Retina (tissue), 1 donor: ENCODE measurements at places on chromosomes 1 and 21.
A peak's percentile ranks its signal among the peaks of the same experiment; 100 is the strongest.

- DNase-seq, result peak; percentile 32
Observed at GRCh38 chr1:117093091-117093534, 28.4 kb downstream of the TRIM45 start.

- DNase-seq, result no peak
Observed at GRCh38 chr1:43152866-43153265, 19.2 kb downstream of the EBNA1BP2 start.

DNA sequence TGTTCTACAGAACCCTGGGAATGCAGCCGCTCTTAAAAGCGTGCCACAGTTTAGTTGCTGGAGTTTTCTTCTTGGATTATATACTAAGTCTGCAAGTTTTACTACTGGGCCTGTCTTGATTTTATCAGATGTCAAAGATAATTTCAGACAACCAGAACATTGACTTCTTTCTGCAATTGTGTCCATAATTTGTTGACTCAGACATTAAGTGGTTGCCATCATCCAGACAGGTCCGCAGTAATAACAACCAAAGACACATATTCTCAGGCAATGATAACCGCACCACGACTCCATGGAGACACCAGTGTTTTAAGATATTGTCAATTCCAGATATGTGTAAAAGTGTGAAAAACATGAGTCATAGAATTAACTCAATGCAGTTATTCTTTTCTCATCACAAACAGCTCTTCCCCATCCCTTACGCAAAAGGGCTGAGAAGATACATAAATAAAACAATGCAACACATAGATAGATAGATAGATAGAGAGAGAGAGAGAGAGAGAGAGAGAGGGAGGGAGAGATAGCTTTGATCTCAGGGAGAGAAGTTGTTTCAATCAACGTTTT lies 90.4 kb upstream of the FMN2 start:
- no peak for DNase-seq

DNA sequence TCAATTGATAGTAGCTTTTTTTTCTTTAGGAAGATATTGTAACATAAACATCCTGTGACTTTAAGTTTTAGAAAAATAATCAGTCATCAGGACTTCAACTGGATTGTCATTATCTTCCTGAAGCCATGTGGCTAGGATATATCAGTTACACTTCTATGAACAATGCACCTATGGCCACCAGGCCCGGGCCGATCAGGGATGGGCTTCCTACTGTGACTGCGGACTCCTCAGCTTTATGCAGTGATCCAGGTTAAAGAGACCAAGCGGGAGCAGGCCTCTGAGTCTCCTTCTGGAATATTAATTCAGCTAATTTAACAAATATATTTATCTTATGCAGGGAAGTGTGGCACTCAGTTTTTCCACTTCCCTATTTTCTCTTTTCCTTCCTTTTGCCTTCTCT lies 200.6 kb downstream of the ADGRL2 start:
- no peak for DNase-seq

GRCh38 chr1:96962216-96962615 lies 240.6 kb downstream of the PTBP2 start:
- DNase-seq, result no peak

DNA sequence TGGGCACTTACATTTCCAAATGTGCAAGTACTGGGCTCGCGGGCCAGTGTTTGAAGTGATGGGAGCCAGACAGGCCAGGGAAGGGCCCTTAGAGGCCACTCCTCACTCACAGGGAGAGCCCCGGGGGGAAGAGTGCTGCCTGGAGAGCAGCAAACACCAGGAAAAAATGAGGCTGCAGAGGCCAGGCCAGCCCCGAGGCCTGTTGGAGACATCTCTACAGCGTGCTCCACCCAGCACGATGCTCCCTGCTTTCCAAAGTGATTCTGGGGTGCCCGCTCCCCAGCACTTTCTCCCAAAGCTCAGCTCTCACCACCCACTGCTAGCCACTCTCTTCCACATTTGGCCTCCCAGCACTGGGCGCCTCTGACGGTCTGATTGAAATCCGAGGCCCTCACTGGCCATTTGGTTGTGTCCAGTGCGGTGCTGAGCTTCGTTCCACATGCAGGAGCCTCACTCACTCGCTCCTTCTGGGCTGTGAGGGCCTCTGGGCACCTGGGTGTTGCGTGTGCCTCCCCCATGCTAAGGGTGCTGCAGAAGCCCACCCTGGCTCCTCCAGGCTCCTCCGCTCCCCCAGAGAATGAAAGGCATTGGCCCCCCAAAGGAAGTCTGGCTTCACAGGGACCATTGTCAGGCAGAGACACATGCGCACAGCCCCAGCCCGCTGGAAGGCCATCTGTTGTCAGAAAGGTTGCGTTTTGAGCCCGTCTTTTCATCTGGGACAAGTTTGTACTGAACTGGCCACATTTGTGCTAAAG lies 385.4 kb upstream of the VAMP3 start:
- DNase-seq, result no peak

- no peak for DNase-seq
Observed at GRCh38 chr1:115534106-115534505, 107.7 kb upstream of the VANGL1 start.

DNA sequence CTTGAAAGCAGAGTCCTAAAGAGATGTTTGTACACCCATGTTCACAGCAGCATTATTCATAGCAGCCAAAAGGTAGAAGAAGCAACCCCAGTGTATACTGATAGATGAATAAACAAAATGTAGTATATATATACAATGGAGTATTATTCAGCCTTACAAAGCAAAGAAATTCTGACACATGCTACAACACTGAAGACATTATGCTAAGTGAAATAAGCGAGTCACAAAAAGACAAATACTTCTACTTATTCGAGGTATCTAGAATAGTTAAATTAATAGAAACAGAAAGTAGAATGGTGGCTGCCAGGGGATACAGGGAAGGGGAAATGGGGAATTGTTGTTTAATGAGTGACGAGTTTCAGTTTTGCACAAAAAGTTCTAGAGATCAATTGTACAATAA lies 23.5 kb downstream of the COP1 start:
- DNase-seq, result no peak

- DNase-seq, result no peak
Observed at GRCh38 chr1:154755858-154756730, 114.0 kb downstream of the KCNN3 start.

DNA sequence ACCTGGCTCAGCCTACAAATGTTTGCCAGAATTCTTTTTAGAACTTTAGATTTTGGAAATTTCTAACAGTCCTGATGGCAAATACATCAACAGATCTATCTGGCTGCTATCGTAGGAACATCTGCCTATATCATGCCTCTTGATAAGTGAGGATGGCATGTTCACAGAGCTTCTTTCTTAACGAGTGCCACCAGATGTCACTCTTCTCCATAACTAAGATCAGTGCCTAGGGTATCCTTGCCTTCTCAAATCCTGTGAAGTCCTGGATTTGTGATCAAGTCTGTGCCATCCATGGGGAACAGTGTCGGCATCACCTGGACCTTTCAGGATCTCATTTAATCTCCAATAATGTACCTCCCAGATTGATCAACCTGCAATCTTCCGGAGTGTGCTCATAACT lies 36.5 kb upstream of the CD5L start:
- DNase-seq, result peak; percentile 4

- no peak for DNase-seq
Observed at GRCh38 chr21:15373941-15374340, 309.1 kb upstream of the NRIP1 start.

- no peak for DNase-seq
Observed at GRCh38 chr1:115084902-115085511, 4.3 kb downstream of the TSPAN2 start.

GRCh38 chr1:9653491-9654050 lies 2.0 kb downstream of the PIK3CD start:
- no peak for DNase-seq

- DNase-seq, result no peak
Observed at GRCh38 chr1:211339631-211340041, 13.0 kb downstream of the TRAF5 start.

GRCh38 chr1:44988531-44989156 lies 2.2 kb upstream of the EIF2B3 start:
- no peak for DNase-seq

GRCh38 chr21:42722153-42722552 lies 68.7 kb downstream of the PDE9A start:
- no peak for DNase-seq
